GM23338 (cell line): ENCODE measurements at places on chromosomes 12 and 14. TPM values are rescaled to one million over a fixed set of nuclear protein-coding genes. Genes with fewer than 3 reads are reported as not detected.
A peak's percentile ranks its signal among the peaks of the same experiment; 100 is the strongest.

CCDC197 gene
- total RNA-seq: not detected in 2 replicates

AKAP6 gene
- total RNA-seq: 0.38 and 0.43 TPM in 2 replicates

NKX2-1 gene
- total RNA-seq: not detected in 2 replicates

KRT74 gene
- total RNA-seq: not detected in 2 replicates

HNF1A gene
- not detected in 2 replicates for total RNA-seq

OR4K1 gene
- total RNA-seq: not detected in 2 replicates

- peak within 1 kb of the TSS; percentile 56 for H3K4me3 ChIP-seq
- H3K4me1 ChIP-seq: no peaks in the 10 kb centered on the region
- H3K27me3 ChIP-seq: no peaks in the 10 kb centered on the region
- no peaks in the 10 kb centered on the region for H3K36me3 ChIP-seq
- no peak within 1 kb of the TSS for H3K27ac ChIP-seq
- DNase-seq: peak; percentile 90
Observed at GRCh38 chr12:39619660-39620433, at the start of gene ABCD2. Gene ABCD2, minus strand, starts transcription at chr12:39619803. Its CDS starts 188 bp downstream, at chr12:39619615.

GRCh38 chr14:55103971-55104954, 24.8 kb upstream of the LGALS3 start:
- no peak overlapping the region for H3K27ac ChIP-seq
- H3K4me3 ChIP-seq: no peak overlapping the region
- no peaks in the 10 kb centered on the region for H3K36me3 ChIP-seq
- H3K4me1 ChIP-seq: peaks cover 22% of the 10 kb centered on the region
- H3K27me3 ChIP-seq: no peaks in the 10 kb centered on the region
- DNase-seq: no peak

DNA sequence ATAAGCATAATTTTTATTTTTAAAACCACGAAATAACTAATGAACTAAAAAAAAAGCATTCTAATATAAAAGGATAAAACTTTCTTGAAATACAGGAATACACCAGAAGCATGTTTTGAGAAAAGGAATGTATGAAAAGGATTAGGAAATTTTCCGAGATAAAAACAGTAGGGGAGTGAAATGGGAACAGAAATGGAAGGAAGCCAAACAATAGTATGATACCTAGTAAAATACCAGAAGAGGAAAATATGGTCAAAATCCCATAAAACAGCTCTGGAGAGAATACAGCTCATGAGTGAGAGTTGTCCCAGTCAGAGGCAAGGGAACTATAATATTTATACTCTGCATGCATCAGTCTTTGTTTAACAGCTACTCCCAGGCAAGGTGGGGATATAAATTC, 1016.2 kb downstream of the SLC6A15 start:
- H3K36me3 ChIP-seq: no peaks in the 10 kb centered on the region
- no peak overlapping the region for H3K27ac ChIP-seq
- no peak for DNase-seq

DNA sequence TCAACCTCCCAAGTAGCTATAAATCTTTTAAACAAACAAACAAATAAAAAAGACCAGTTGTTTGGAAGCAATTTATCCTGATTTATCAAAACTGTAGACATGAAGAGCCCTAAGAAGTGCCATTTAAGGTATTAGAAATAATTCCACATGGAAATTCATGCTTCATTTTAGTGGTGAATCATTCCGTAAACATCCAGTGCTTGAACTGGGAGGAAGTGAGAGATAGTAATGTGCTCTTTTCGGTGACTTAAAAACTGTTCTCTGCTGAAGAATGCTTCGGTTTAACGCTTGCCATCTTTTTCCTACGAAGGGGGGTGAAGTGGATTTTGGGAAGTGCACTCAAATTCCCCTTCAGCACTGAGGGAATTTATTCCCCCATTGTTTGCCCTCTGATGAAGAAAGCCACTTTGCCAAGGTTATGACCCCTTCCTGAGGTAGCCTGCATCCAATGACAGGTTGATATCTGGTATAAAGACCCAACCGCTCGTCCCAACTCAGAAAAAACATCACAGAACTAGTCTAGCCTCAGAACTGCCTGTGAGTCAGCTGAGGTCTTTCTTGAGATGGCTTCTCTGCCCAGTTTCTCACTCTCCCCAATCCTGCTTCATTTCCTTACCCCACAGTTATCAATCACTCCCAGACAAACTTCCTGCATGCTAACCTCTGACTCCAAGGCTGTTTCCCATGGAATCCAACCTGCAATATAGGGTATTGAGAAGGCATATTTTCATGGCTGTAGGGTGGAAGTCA, 244.1 kb downstream of the AEBP2 start:
- no peaks in the 10 kb centered on the region for H3K36me3 ChIP-seq
- no peak overlapping the region for H3K4me3 ChIP-seq
- DNase-seq: no peak
- H3K27me3 ChIP-seq: no peaks in the 10 kb centered on the region
- H3K4me1 ChIP-seq: no peaks in the 10 kb centered on the region

- no peak overlapping the region for H3K4me3 ChIP-seq
- H3K27ac ChIP-seq: no peak overlapping the region
- H3K4me1 ChIP-seq: no peaks in the 10 kb centered on the region
- H3K27me3 ChIP-seq: no peaks in the 10 kb centered on the region
Observed at GRCh38 chr12:118743896-118744700, 237.2 kb upstream of the SRRM4 start.

DNA sequence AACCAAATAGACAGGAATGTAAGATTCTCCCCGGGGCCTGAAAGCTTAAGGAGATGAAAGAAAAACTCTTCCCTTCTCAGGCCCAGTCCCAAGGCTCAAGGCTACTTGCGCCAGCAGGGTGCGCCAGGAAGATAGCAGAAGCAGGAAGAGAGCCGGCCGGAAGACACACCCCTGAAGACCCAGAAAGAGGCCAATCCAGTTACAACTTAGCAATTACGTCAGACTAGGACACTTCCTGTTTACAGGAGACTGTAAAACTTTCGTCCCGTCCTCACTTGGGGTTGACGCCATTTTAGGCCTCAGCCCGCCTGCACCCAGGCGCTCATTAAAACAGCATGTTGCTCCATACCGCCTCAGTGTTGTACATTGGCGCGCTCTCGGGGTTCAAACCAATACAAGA, 9.4 kb downstream of the COX16 start:
- no peaks in the 10 kb centered on the region for H3K36me3 ChIP-seq
- no peak overlapping the region for H3K4me3 ChIP-seq
- peak; percentile 93 for DNase-seq
- H3K27ac ChIP-seq: no peak overlapping the region

GRCh38 chr12:92002673-92003382, 142.8 kb downstream of the BTG1 start:
- H3K36me3 ChIP-seq: no peaks in the 10 kb centered on the region
- no peaks in the 10 kb centered on the region for H3K4me1 ChIP-seq
- no peak overlapping the region for H3K4me3 ChIP-seq
- no peak for DNase-seq
- no peak overlapping the region for H3K27ac ChIP-seq

DNA sequence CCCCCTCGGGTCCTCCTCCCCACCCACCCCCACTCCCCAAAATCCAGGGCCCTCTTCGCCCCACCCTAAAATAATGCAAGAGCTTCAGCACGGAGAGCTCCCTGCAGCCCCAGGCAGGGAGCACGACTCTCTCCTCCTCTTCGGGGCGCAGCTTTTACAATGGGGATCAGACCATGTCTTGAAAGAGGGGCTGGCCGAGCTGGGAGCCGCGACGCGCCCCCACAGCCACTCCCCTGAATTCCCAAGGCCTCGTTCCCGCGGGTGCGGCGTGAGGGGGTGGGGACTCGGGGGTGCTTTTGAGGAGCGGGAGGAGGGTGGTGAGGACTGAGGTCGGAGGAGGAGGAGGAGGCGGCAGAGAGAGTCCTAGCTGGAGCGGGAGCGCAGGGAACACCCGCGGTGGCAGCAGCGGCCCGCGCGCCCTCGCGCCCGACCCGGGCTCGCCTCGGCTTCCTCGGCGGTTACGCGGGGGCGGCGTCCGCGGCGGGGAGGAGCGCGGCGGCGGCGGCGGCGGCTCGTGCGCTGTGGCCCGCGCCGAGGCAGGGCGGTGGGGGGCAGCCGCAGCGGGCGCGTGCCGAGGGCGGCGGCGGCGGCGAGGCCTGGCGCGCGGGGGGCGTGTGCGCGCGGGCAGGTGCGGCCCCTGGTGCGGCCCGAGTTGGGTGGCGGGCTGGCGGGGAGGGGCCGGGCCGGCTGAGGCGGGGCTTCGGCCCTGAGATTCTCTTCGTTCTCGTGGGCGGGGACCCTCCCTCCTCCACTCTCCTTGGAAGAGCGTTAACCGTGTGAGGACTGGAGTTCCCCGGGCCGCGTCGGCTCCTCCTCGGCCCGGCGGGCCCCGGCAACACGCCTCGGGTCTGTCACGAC, at the start of gene ANKS1B:
ANKS1B (minus strand) TSS at position 666 of the 858 bp plus-strand sequence. CDS start 699 bp downstream, outside the sequence.
- peaks cover 13% of the 10 kb centered on the region for H3K4me1 ChIP-seq
- peak; percentile 79 for DNase-seq
- peak within 1 kb of the TSS; percentile 83 for H3K4me3 ChIP-seq
- no peak within 1 kb of the TSS for H3K27ac ChIP-seq
- peaks cover 27% of the 10 kb centered on the region for H3K27me3 ChIP-seq

- no peaks in the 10 kb centered on the region for H3K36me3 ChIP-seq
- H3K27me3 ChIP-seq: no peaks in the 10 kb centered on the region
- no peak overlapping the region for H3K4me3 ChIP-seq
Observed at GRCh38 chr14:89564286-89564957, 147.4 kb upstream of the FOXN3 start.

DNA sequence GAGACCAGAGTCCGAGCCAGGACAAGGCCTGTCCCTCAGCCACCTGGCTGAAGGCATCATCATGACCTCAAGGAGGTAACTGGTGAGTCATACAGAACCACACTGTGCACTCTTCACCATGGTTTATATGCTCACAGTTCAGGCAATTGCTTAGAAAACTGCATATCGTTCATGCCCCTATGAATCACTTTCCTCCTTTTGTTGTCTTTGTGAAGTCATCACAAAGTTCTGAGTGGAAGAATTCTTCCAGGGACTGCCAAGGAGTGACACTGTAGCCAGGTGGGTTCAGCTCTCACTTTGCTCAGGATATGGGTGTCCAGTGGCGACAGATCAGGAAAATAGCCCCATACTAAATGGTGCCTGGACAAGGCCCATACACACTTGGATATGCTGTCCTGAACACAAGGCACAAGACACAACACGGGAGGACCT, 92.5 kb downstream of the DPF3 start:
- no peak overlapping the region for H3K4me3 ChIP-seq
- H3K36me3 ChIP-seq: no peaks in the 10 kb centered on the region
- peaks cover 11% of the 10 kb centered on the region for H3K4me1 ChIP-seq
- H3K27me3 ChIP-seq: peaks cover 39% of the 10 kb centered on the region
- H3K27ac ChIP-seq: no peak overlapping the region

DNA sequence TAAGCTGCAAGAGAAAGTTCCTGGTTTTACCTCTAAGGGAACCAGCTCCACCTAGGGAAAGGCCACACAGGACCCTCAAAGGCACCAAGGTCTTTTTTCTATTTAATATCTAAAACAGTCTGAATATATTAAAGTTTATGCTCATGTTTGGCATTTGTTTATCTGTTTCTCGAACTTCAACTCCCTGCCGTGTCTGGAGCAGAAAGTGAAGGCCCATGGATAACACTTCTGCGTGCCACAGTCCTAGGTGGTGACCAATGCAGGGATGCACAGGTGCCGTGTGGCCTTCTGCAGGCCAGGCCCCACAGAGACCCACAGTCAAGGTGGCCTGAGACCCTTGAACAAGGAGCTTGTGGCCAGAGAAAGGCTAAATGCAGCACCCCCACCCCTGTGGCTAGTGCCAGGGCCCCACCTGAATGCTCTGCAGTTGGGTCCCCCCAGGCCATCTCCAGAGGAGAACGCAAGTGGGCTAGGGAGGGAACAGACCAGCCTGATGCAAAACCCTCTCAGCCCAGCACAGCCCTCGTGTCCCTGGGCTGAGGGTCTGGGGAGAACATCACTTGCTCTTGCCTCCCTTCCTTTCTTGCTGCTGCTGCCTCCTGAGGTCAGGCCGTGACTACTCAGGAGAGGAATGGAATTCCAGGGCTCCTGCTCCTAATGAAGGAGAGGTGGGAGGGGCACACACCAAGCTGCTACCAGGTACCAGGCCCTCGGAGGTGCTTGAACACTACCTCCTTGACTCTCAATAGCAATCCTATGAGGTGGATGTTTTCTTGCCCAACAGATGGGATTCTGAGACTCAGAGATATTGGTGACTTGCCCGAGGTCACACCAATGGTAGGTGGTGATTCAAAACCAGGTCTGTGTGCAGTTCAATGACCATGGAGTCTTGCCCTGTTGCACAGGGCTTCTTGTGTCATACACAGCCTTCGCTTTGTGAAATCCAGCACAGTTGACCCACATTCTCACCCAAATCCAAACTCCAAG, 45.4 kb downstream of the PSMA6 start:
- H3K36me3 ChIP-seq: no peaks in the 10 kb centered on the region
- peak overlapping the region; percentile 63 for H3K27ac ChIP-seq
- peak; percentile 65 for DNase-seq

GRCh38 chr12:5220835-5221234, 177.2 kb downstream of the KCNA5 start:
- H3K27me3 ChIP-seq: peaks cover 4% of the 10 kb centered on the region; the same call in 1 of the 2 replicates
- no peak for DNase-seq
- H3K36me3 ChIP-seq: no peaks in the 10 kb centered on the region
- no peak overlapping the region for H3K4me3 ChIP-seq

DNA sequence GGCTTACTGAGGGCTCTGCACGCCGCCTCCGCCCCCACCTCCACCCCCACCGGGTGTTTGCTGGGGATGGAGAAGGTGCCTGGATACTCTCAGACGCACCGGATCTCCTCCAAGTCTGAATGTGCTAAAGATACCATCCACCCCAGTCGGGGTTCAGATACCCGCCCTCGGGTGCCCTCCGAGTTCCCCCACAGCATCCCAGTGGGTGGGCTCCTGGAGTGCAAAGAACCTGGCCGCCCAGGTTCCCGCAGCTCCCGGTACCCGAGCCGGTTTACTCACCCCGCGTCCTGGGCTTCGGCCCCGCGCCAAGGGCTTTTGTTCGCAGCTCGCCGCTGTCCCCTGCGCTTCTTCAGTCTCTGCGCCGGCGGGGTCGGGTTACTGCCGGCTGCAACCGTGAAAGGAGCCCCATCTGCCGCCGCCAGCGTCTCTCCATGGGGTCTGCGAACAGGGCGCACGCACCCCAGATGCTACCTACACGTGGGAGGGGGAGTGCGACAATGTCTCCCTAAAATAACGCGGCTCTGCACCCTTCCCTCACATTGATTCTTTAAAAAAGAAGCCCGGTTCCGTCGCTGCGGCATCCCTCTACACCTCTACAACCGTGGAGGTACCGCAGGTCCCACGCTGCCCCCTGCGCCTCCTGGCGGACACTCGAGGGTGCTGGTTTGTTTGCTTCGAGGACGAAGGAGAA, at the start of gene CCDC177:
CCDC177 (minus strand) TSS at position 609 of the 691 bp plus-strand sequence. CDS start 1,249 bp downstream, outside the sequence.
- H3K27ac ChIP-seq: no peak within 1 kb of the TSS
- H3K4me1 ChIP-seq: peaks cover 4% of the 10 kb centered on the region; the same call in 1 of the 2 replicates
- H3K4me3 ChIP-seq: peak within 1 kb of the TSS; percentile 58
- DNase-seq: peak; percentile 89
- H3K27me3 ChIP-seq: peaks cover 70% of the 10 kb centered on the region
- H3K36me3 ChIP-seq: no peaks in the 10 kb centered on the region; the same call in 1 of the 2 replicates

- no peak overlapping the region for H3K4me3 ChIP-seq
- H3K4me1 ChIP-seq: no peaks in the 10 kb centered on the region; the same call in 1 of the 2 replicates
- H3K27me3 ChIP-seq: no peaks in the 10 kb centered on the region
- no peak overlapping the region for H3K27ac ChIP-seq
Observed at GRCh38 chr12:49413010-49413409, 45.7 kb downstream of the SPATS2 start.

GRCh38 chr12:129381715-129382114, 522.1 kb downstream of the TMEM132D start:
- H3K4me3 ChIP-seq: no peak overlapping the region
- DNase-seq: no peak
- H3K27me3 ChIP-seq: no peaks in the 10 kb centered on the region
- H3K36me3 ChIP-seq: no peaks in the 10 kb centered on the region

GRCh38 chr14:57831981-57832380, 33.9 kb downstream of the SLC35F4 start:
- H3K36me3 ChIP-seq: no peaks in the 10 kb centered on the region
- H3K4me3 ChIP-seq: no peak overlapping the region
- peak; percentile 74 for DNase-seq
